ENCODE measurements at places on chromosomes 4 and X.

DNA sequence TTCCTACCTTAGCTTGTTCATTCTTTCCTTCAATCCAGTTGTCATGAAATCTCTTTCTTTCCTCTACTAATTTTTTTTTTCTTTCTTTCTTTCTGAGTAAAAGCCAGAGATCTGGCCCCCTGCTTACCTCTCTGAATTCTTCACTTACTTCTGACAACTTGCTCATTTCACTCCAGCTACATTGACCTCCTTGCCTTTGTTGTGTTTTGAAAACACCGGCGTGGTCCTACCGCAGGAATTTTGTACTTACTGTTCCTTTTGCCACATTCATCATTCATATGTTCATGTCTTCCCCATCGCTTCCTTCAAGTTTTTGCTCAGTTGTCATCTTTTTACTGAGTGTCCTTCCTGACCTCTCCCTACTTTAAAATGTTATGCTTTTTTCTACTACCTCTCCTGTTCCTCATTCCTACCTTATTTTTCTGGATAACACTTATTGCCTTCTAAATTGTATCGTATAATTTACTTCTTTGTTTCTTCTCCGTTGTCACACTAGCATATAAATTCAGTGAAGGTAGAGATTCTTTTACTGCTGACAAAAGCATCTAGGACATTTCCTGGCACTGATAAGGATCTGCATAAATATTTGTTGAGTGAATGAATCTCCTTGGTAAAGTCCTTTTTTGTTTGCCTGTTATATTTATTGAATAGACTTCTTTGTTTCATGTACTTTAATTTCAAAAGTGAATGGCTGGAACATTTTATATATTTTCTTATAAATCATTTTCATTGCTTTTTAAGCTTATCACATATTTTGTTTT lies 74.4 kb downstream of the NFKB1 start:
- peak; percentile 54 for DNase-seq

GRCh38 chr4:165309456-165309855 lies 18.0 kb upstream of the MSMO1 start:
- no peak for DNase-seq

GRCh38 chrX:122777766-122778165 lies 406.3 kb upstream of the GRIA3 start:
- DNase-seq: no peak

- no peak for DNase-seq
These were observed 478.4 kb upstream of the FAM241A start for GRCh38 chr4:111666826-111667360.

- DNase-seq: no peak
These were observed 351.8 kb downstream of the GRIA2 start for GRCh38 chr4:157572284-157572683.

GRCh38 chr4:73129319-73129718 lies 59.8 kb upstream of the COX18 start:
- DNase-seq: no peak

GRCh38 chrX:48498374-48498809 lies 10.4 kb upstream of the PORCN start:
- no peak for DNase-seq

GRCh38 chrX:53715346-53715924 lies 28.9 kb upstream of the HUWE1 start:
- no peak for DNase-seq

GRCh38 chr4:37503261-37503660 lies 182.9 kb downstream of the RELL1 start:
- no peak for DNase-seq

DNA sequence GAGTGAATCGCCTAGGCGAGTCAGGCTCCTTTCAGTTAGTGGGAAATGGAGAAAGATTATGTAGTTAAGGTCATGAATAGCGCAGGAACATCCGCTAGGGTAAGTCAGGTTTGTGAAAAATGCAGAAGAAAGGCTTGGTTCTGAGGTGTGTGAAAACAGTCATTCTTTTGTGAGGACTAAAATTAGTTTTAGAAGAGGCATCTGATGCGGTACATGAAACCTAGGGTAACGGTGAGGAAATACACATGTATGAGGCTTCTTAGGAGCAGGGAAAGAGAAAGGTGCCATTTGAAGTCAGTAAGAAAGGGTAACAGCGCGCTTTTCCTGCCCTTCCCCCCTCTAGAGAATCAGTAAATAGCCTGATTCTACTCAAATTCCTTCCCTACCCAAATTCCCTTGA lies 570 bp upstream of the RNF128 start:
- no peak for DNase-seq

- DNase-seq: peak; percentile 5
These were observed 99.1 kb downstream of the SNCA start for GRCh38 chr4:89737888-89738287.

DNA sequence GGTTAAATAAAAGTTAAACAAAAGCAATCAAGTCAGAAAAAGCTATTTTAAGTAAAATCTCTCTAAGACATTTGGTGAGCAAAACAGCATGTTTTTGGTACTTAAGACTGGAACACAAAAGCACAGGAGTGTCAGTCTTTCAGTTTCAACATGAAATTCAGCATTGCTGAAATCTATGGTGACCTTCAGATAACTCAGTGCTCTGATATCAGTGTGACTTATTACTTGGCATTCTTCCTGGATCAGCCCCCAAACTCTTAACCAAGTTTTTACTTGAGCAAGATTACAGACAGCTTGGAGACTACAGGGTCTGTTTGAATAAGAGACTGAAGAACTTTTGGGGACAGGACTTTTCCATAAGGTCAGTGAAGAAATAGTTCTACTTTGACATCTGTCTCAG lies 437.2 kb downstream of the RAPGEF2 start:
- no peak for DNase-seq

DNA sequence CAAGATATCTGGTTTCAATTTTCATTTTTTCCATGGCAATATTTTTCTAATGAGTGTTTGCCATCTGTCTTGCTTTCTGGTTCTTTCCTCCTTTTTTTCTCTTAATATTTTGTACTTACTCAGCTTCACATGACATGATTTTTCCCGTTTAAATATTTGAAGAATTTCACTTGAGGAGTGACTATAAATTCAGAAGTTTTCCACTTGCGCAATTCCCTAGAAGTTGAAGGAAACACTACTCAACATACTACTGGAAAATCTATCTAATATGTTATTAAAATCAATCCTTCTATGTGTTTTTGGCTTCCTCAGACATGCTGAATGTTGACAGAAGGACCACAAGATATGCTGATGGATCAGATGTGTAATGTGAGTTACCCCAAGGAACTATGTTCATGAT lies 36.8 kb upstream of the BANK1 start:
- DNase-seq: no peak

GRCh38 chr4:163558539-163559044 lies 64.1 kb downstream of the TMA16 start:
- no peak for DNase-seq

DNA sequence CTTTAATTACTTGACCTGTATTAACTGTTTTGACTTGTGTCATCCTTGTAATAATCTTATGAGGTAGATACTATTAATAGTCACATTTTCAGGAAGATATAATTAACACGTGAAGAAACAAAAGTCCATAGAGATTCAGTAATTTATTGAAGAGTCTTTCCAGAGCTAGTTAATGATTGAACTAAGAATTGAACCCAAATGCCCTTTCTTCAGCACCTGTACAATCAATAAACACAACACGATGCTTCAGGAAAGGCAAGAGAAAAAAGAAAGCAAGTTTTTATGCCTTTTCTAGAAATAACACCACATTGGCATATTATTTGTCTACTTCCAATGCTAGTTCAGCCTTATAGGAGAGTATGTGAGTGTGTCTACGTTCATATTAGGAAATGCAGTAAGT lies 399.6 kb downstream of the NAF1 start:
- no peak for DNase-seq

DNA sequence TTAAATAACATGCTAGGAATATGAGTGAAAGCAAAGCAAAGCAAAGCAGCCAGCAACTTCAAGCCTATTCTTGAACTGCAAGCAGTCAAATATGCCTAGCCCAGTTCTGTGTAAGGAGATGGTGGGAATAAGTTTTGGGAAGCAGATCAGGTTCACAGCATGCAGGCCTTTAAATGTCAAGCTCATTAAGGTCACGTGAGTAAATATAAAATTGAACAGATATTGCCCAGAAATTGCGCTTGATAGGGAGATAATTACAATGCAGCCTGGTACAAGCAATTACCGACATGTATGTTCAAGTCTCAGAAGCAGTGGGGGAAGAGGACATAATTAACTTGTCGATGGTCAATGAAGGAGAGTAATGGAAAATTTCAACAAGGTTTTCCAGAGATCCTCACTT lies 6.0 kb downstream of the GNPDA2 start:
- no peak for DNase-seq

- DNase-seq: no peak
These were observed 39.5 kb upstream of the CLCN4 start for GRCh38 chrX:10117301-10117700.

DNA sequence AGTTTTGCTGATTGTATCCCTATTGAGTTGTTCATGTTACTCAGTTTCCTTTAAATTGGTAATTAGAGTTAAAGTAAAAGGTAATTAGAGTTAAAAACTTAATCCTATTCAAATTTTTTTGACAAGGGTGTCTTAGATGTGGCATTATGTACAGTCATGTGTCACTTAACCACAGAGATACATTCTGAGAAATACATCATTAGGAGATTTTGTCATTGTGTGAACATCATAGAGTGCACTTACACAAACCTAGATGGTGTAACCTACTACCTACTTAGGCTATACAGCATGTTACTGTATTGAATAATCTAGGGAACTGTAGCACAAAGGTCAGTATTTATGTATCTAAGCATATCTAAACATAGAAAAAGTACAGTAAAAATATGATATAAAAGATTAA lies 39.2 kb downstream of the BEX3 start:
- DNase-seq: no peak

GRCh38 chr4:17809667-17810066 lies 890 bp downstream of the DCAF16 start:
- no peak for DNase-seq

GRCh38 chr4:6179362-6179761 lies 21.0 kb downstream of the JAKMIP1 start:
- DNase-seq: no peak

GRCh38 chrX:118519411-118520215 lies 24.0 kb downstream of the DOCK11 start:
- DNase-seq: no peak

- no peak for DNase-seq
These were observed 464.4 kb downstream of the TRIML1 start for GRCh38 chr4:188603646-188604045.

- no peak for DNase-seq
These were observed 100.6 kb downstream of the CHIC2 start for GRCh38 chr4:53963781-53964180.

GRCh38 chr4:187021436-187022205 lies 298.0 kb upstream of the FAT1 start:
- DNase-seq: no peak

- no peak for DNase-seq
These were observed 7.9 kb downstream of the TRPC3 start for GRCh38 chr4:121943941-121944340.

GRCh38 chr4:111671756-111672155 lies 473.5 kb upstream of the FAM241A start:
- DNase-seq: no peak

- DNase-seq: no peak
These were observed 88.3 kb downstream of the HUWE1 start for GRCh38 chrX:53598169-53598568.

- DNase-seq: no peak
These were observed 175.0 kb downstream of the MAPK10 start for GRCh38 chr4:86184901-86185285.

GRCh38 chr4:76663824-76664223 lies 228.8 kb downstream of the SHROOM3 start:
- DNase-seq: no peak

DNA sequence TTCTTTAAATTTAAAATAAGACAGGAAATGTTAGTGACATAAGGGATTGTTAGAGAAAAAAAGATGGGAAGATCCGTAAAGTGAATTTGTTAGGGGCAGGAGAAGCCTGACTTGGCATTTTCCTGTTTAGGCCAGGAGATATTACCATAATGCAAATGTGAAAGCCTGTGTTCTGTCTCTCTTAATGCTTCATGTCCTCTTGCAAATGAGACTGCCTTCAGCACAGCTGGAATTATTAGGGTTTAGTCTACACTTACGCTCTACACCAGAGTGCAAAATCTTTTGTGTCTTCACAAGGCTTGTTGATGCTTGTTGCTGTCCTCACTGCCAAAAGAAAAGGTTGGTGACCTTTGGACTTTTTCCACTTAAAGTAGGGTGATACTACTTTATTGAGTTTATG lies 56.8 kb downstream of the JADE1 start:
- DNase-seq: no peak

DNA sequence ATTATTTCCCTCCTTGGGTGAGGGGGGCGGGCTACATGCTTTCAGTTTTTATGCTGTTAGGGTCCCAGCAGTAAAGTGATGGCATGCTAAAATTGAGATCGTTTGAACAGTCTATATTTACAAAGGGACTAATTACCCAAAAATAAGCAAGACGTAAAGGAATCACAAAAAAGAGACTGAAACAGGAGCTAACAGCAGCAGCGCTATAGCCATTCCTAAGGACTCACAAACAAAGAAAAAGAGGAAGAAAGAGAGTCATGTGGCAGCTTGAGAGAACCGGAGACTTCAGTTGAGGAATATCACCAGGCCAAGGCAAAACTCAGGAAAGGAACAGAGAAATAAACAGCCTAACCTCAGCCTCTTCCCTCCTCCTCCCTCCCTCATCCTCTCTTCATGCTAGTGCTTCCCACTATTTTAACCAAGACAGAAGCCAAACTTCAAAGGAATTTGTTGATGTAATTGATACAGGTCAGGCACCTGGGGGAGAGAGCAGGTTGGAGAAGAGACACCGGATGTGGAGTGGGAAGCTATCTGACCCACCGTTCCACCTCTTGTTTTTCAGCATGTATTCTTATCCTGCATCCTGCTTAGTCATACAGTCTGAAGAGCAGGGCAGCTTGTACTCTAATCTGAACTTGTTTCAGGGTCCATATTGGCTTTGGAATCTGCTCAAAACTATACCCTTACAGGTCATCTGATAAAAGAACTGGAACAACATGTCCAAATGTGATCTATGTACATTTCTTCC lies 383.7 kb downstream of the NAF1 start:
- DNase-seq: no peak

- DNase-seq: no peak
These were observed 121.2 kb downstream of the VCX2 start for GRCh38 chrX:8049827-8050226.

DNA sequence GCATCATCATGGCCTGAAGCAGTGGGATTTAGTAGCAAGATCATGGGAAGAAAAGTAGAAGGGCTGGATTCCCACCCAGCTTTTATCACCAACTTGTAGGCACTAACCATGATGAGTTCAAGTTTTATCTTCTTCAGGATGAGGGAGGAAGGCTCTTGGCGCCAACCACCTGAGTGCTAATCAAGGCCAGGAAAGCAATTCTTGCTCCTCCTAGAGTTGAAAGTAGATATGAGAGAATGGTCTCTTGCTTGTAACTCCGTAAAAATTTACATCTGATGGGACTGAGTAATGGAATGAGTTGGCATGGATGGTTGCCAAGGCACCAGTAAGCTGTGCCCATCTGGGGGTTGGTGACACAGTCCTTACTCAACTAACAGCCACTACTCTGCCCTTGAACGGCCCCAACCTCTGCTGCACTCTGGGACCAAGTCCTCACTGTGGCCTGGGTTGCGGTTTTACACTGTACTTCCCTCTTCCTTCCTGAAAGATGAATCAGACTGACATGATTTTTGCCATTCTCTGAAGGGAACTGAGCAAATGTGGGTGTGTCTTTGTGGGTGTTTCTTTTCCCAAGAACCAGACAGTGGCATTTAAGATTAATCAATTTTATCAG lies 39.4 kb upstream of the NDP start:
- no peak for DNase-seq

All from T47D (cell line).